CD14-positive monocyte (primary cell): ENCODE measurements at places on chromosomes 7 and 10. TPM values are rescaled to one million over a fixed set of nuclear protein-coding genes. Genes with fewer than 3 reads are reported as not detected.

The HOXA9 gene
- polyA plus RNA-seq = 1.2 and 2.3 TPM in 2 replicates

The H2BK1 gene
- polyA plus RNA-seq = not detected

The TBC1D12 gene
- 3.4 TPM for polyA plus RNA-seq

The LLCFC1 gene
- not detected for polyA plus RNA-seq

The SEPTIN14 gene
- not detected for polyA plus RNA-seq

The ABI1 gene
- 77.2 TPM for polyA plus RNA-seq

The GPR26 gene
- not detected for polyA plus RNA-seq

The HHEX gene
- 54.6 TPM for polyA plus RNA-seq

The FBXO24 gene
- polyA plus RNA-seq = 0.69 TPM

The CALCR gene
- not detected for polyA plus RNA-seq

The AOC1 gene
- 0.16 and 0.34 TPM in 2 replicates for polyA plus RNA-seq

The VWA2 gene
- polyA plus RNA-seq = not detected in 2 replicates

The SFTPA1 gene
- polyA plus RNA-seq = not detected

The PDZD7 gene
- polyA plus RNA-seq = not detected

The KCNH2 gene
- polyA plus RNA-seq = not detected

The CYP3A7 gene
- not detected for polyA plus RNA-seq

The NME8 gene
- polyA plus RNA-seq = 3.2 TPM

The TFR2 gene
- not detected for polyA plus RNA-seq

The SPACDR gene
- polyA plus RNA-seq = 0.40 TPM

The PLEKHA1 gene
- polyA plus RNA-seq = 12.3 TPM

The SUGCT gene
- not detected in 2 replicates for polyA plus RNA-seq

The NEURL1 gene
- 17.2 and 23.8 TPM in 2 replicates for polyA plus RNA-seq

The PARD3 gene
- 0.51 TPM for polyA plus RNA-seq

The ARHGAP22 gene
- 7.8 and 8.5 TPM in 2 replicates for polyA plus RNA-seq

The HMX3 gene
- not detected in 2 replicates for polyA plus RNA-seq

The NPFFR1 gene
- polyA plus RNA-seq = not detected

The WNT8B gene
- polyA plus RNA-seq = not detected
